ENCODE measurements at places on chromosomes 16 and 17. TPM values are rescaled to one million over a fixed set of nuclear protein-coding genes. Genes with fewer than 3 reads are reported as not detected.

The HSPB9 gene
- not detected for total RNA-seq

The ZNF597 gene
- 4.1 TPM for total RNA-seq

The GAS7 gene
- total RNA-seq: 112 TPM

The KRT15 gene
- total RNA-seq: not detected

The GAA gene
- 133 TPM for total RNA-seq

The SLFN12 gene
- total RNA-seq: 25.3 TPM

The CANT1 gene
- 50.5 TPM for total RNA-seq

The CEMP1 gene
- total RNA-seq: not detected

The KRTAP4-9 gene
- not detected for total RNA-seq

The SOST gene
- not detected for total RNA-seq

Measured in spleen (tissue), 13 donors.